ENCODE measurements at places on chromosomes 2 and 18.

DNA sequence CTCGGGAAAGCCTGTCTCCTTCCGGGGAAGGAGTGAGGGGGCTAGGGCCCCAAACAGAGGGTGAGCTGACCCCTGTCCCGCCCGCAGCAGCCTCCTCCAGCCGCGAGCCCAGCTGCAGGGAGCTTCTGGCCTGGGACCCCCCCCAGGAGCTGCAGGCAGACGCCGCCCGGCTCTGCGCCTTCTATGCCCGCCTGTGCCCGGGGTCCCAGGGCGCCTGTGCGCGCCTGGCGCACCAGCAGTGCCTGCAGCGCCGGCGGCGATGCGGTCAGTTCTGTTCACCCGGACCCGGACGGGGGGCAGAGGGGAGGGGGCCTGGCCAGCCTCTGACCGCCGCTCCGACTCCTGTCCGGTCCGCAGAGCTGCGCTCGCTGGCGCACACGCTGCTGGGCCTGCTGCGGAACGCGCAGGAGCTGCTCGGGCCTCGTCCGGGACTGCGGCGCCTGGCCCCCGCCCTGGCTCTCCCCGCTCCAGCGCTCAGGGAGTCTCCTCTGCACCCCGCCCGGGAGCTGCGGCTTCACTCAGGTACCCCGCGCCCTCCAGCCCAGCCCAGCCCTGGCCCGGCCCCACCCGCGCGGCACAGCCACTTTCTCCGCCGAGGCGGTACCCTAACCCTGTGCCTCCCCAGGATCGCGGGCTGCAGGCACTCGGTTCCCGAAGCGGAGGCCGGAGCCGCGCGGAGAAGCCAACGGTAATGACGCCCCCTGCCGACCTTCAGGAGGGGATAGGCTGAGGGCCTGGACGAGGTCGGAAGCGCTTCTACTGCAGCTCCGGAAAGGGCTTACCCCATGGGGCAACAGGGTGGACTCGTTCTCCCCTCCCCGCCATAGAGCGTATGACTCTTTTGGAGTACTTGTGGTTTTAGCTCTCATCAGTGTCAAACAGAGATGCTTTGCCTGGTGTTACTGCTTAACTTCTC lies 2.0 kb upstream of the CHRND start:
- peak; percentile 50 for DNase-seq

DNA sequence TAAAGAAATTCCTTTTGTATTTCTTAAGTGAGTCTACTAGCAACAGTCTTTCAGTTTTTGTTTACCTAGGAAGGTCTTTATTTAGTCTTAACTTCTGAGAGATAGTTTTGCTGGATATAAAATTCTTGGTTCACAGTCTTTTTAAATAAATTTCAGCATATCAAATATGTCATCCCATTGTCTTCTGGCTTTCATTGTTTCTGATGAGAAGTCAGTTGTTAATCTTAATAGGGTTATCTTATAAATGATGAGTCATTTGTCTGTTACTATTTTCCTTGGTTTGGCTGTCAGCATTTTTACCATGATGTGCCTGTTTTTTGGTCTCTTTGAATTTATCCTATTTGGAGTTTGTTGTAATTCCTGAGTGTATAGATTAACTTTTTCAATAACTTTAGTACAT lies 129.3 kb downstream of the FAM210A start:
- DNase-seq, result no peak

DNA sequence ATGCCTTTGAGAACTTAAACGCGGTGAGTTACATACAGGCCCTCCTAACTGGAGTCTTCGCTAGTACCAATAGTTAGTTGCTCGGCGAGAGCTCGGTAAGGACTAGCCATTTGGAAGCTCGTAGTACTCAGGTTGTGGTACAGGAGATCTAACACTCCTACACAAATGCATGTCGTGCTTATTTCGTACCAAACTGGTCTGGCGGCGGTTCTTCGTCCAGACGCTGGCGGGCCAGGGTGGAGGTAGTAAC lies 346 bp upstream of the VRK2 start:
- no peak for DNase-seq

DNA sequence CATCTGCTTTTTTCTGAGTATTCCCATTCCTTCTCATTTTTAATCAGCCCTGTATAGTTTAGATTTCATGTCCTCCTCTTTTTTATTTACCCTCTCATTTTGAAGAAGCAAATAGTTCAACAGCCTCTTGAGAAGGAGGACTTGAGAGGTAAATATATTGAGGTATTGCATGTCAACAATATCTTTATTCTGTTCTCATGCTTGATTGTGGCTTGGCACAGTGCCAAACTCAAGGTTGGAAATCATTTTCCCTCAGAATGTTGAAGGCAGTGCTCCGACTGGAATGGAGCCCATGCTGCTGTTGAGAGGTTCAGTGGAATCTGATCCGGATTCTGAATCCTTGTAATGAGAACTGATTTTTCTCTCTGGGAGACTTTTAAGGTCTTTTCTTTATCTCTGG lies 31.0 kb upstream of the GALNT3 start:
- no peak for DNase-seq

DNA sequence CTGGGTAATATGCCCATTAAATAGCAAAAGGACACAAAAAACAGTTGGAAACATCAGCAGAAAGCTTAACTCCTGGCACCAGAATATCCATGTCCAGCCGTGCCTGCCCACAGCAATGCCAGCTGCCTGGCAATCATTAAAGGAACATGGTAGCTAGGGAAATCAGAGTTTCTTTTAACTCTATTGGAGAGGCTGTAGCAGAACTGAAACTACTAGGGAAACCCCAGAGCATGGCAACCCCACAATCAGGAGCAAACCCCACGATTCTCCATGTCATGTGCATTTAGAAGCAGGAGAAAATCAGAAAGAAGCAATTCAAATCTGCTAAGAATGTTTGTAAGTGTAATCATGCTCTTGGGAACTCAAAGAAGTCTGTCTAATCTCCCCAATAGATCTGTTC lies 409.0 kb upstream of the SMIM21 start:
- no peak for DNase-seq

DNA sequence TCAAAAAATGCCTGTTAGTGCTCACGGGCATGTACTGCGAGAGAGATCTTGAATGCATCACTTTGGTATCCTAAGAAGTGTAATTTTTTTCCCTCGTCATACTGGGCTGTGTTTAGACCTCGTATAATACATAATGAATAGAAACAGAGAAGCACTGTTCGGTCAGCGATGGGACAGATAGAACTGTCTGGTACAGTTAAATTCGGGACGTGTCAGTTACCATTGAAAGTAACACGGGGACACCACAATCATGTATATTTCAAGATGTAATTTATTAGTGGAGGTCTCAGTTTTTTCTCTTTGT lies 1.8 kb downstream of the PKP4 start:
- no peak for DNase-seq

DNA sequence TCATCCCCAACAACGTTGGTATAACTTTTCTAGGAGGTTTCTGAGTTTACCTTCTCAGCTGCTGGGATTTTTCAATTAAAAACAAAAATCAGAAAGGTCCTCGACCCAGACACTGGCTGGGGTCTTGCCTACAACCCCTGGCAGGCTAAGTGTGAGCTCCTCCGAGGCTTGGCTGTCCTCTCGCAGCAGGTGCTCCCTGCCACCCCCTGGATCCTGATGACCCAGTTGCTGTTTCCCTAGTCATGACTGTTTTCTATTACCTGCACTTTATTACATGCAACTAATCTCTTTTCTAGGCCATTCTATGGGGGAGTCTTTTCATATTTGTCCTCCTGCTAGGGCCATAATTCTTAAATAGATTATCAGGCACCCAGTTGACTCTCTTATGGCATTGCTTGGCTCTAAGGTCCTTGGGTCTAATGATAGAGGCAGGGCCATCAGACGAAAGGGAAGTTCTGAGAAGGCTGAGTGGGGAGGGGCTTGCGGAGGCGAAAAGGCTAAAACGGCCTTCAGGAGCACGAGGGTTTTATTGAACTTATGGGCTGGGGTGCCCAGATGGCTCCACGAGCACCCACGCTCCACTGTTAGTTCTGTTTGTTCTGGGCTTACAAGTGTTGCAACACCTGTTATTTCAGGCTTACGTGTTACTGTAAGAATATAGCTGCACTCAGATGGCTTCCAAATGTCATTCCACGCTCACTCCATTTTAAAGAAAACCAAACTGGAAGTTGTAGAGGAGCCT lies 166.0 kb downstream of the NCK2 start:
- no peak for DNase-seq

- DNase-seq, result no peak
Observed at GRCh38 chr2:1837458-1837857, 93.1 kb upstream of the PXDN start.

DNA sequence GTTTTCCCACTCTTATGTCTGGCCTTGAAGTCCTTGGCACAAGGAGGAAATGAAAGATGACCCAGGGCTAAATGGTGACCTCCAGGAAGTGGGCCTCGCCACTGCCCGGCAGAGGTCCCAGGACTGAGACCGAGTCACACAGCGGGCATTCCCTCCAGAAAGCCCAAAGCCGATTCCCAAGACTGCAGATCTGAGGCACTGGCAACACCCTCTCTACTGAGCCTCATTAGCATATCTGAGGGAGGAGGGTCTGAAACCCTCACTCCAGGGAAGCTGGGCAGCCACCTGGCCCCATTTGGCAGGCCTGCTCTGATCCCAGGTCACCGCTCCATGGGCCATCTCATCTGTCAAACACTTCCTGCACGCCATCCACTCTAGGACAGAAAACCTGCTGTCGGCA lies 29.1 kb downstream of the FAM178B start:
- no peak for DNase-seq

DNA sequence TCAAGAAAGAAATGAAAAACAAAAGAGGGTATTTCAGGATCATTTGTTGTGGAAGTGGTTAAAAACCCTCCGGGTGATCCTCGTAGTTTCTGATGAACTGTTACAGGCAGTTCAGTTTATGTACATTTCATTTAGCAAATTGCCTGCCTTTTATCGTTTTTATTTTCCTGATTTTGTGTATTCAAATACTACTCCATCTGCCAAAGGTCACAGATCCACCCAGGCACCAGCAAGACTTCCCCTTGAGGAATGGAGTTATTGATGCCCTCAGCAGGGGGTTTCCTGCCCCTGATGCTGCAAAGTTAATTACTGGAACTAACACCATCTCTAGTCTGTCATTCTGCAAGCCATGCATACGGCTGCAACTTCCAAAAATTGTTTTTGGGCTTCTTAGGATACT lies 641.9 kb downstream of the SLC4A3 start:
- no peak for DNase-seq

DNA sequence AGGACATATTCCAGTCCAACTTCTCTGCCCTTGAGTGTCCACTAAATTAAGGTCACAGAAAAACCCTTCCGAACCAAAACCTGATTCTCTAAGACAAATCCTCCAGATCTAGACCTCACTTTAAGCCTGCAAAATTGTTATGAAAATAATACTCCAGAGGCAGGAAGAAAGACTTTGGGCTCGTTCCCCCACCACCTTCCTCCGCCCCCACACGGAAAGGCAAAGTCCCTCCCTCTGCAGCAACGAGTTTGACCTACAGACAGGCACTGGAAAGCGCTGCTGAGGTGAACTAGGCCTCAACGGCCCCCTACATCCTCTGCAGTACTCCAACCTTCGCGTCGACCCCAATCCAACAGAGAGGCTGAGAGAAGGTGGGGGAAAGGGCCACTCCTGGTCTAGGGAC lies 808 bp downstream of the ATP5MC3 start:
- peak; percentile 51 for DNase-seq

- DNase-seq, result no peak
Observed at GRCh38 chr2:19050354-19050753, 308.1 kb downstream of the OSR1 start.

- no peak for DNase-seq
Observed at GRCh38 chr2:219987830-219988229, 360.4 kb downstream of the SLC4A3 start.

DNA sequence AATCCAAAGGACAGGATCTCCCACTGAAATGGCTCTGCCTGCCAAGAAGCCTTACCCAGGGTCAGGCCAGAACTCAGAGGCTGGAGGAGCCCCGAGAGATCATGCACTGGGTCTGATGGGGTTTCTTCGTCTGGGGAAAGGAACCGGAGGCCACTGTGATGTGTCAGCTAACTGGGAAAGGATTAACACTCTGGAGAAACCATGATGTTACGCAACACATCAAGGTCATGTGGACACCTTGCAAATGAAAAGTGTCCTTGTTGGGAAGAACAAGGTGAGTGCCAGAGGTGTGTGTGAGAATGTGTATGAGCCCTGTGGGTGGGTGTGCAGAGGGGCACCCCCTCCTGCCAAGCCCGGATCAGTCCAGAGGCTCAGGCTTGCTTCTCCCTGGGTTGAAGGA lies 86.9 kb downstream of the CRACDL start:
- no peak for DNase-seq

DNA sequence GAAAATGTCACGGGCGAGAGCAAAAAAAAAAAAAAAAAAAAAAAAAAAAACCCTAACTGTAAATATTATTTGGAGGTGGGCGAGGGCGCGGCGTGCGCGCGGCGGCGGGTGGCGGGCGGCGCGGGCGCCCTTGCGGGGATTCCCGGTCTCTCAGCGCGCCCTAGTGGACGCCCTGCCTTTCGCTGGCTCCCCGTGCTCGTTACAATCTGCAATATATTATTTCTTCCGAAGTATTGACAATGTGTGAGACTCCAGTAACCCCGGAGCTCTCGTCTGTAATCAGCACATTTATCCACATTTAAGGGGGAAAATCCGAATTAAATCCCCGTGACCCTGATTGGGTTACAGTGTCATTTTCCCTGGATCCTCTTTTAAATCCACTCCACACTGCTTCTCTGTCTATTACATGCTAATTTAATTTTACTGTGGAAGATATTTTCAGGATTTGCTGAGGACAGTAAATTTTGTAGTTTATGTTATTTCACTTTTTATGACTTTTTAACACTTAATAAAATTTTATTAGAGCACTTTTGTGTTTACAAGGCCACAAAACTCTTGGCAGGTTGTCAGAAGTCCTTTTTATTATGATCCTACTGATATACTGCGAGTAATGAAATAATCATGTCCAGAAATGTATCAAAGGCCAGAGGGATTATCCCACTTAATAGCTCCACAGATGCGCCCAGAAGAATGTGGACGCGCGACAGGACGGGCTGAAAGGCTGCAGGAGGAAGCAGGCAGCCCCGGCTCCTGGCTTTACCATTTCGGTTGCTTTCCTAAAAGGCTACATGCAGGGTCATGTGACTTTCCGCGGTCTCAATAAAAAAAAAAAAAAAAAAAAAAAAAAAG lies 369.1 kb downstream of the MTX2 start:
- DNase-seq, result peak; percentile 76

- no peak for DNase-seq
Observed at GRCh38 chr2:215137741-215138340, 585 bp downstream of the ABCA12 start.

DNA sequence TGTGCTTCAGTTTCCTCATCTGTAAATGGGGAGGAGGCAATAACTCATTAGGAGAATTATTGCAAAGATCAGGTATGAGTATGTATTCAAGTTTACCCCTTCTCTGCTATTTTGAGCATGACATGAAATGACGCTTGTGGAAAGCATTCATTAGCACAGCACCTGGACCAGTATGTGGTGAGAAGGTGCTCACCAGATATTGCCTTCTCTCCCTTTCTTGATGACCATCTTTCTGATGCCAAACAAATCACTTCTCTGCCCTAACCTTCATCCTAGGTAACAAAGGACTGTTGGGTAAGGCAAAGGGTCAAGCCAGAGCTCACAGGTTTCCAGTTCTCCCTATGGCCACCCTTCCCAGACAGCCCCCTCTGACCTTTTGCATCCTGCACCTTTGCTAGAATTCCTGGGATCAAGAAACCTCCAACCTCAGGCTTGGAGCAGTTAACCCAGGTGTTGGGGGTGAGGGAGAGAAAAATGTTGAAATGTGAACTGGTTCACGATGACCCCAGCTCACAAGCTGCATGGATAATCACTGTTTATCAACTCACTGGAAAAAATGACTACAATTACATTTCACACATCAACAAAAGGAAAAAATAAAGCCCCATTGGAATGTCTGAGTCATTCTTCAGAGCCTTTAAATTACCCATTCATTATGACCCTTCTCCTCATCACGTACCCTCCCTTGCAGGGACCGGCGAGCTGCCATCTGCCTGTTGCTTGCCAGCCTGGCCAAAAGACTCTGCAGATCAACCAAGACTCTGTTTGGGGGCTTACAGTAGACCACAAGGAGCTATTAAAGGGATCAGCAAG lies 41.6 kb downstream of the LBH start:
- DNase-seq, result no peak

Data from Right ventricle myocardium superior (tissue), 1 donor.